WTC11 (cell line): ENCODE measurements at places on chromosomes 3 and 15. TPM values are rescaled to one million over a fixed set of nuclear protein-coding genes. Genes with fewer than 3 reads are reported as not detected.
A peak's percentile ranks its signal among the peaks of the same experiment; 100 is the strongest.

The DNAH12 gene
- 0.02 TPM in 1 of 3 replicates, not detected in the others for total RNA-seq

The SPTSSB gene
- 14.1 to 17.8 TPM (median 15.7 TPM) in 3 replicates for total RNA-seq

The OR5H6 gene
- not detected in 3 replicates for total RNA-seq

The ZBTB47 gene
- 5.2 to 5.9 TPM (median 5.6 TPM) in 3 replicates for total RNA-seq

The XPC gene
- 31.7 to 34.9 TPM (median 32.6 TPM) in 3 replicates for total RNA-seq

The PCLAF gene
- 27.2 to 41.6 TPM (median 41.5 TPM) in 3 replicates for total RNA-seq

The ZNF106 gene
- total RNA-seq, result 54.5 to 59.4 TPM (median 58.2 TPM) in 3 replicates

- H3K4me1 ChIP-seq, result peaks cover 16% of the 10 kb centered on the region
- H3K27ac ChIP-seq, result no peak overlapping the region
- no peaks in the 10 kb centered on the region for H3K27me3 ChIP-seq
- no peaks in the 10 kb centered on the region for H3K36me3 ChIP-seq
- DNase-seq, result no peak
- no peak overlapping the region for H3K4me3 ChIP-seq
Observed at GRCh38 chr3:105835606-105836005, 33.2 kb downstream of the CBLB start.

GRCh38 chr15:31932576-31932975 lies 97.7 kb upstream of the CHRNA7 start:
- no peak overlapping the region for H3K4me3 ChIP-seq
- peaks cover 10% of the 10 kb centered on the region for H3K4me1 ChIP-seq
- H3K27me3 ChIP-seq, result no peaks in the 10 kb centered on the region
- no peak overlapping the region; the same call in 1 of the 2 replicates for H3K27ac ChIP-seq

- no peak overlapping the region for H3K4me3 ChIP-seq
- no peaks in the 10 kb centered on the region for H3K27me3 ChIP-seq
- H3K36me3 ChIP-seq, result no peaks in the 10 kb centered on the region
- no peak overlapping the region for H3K27ac ChIP-seq
- no peak for DNase-seq
Observed at GRCh38 chr15:27133249-27133648, 162.3 kb downstream of the GABRG3 start.

- peaks cover 7% of the 10 kb centered on the region for H3K4me1 ChIP-seq
- peaks cover 16% of the 10 kb centered on the region for H3K27me3 ChIP-seq
- no peak overlapping the region for H3K27ac ChIP-seq
- no peak for DNase-seq
- H3K36me3 ChIP-seq, result no peaks in the 10 kb centered on the region
Observed at GRCh38 chr3:14633417-14633816, 18.1 kb upstream of the CCDC174 start.

DNA sequence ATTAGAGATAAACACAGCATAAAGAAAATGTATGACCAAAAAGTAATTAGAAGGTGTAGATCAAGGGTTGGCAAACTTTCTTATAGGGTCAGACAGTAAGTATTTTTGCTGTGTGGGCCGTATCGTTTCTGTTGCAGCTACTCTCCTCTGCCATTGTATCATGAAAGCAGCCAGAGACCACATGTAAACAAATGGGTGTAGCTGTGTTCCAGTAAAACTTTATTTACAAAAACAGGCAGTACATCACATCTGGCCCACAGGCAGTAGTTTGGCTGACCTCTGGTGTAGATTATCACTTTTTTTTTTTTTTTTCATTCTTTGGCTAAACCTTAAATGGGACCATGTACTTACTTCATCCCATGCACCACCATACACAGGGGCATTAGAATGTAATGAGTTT lies 190.8 kb downstream of the MBNL1 start:
- peaks cover 6% of the 10 kb centered on the region for H3K4me1 ChIP-seq
- peaks cover 10% of the 10 kb centered on the region for H3K36me3 ChIP-seq
- H3K4me3 ChIP-seq, result no peak overlapping the region

GRCh38 chr3:150905746-150906145 lies 507 bp upstream of the MINDY4B start:
- no peaks in the 10 kb centered on the region for H3K36me3 ChIP-seq
- no peaks in the 10 kb centered on the region for H3K27me3 ChIP-seq
- H3K4me3 ChIP-seq, result no peak overlapping the region
- no peak overlapping the region for H3K27ac ChIP-seq
- DNase-seq, result no peak

DNA sequence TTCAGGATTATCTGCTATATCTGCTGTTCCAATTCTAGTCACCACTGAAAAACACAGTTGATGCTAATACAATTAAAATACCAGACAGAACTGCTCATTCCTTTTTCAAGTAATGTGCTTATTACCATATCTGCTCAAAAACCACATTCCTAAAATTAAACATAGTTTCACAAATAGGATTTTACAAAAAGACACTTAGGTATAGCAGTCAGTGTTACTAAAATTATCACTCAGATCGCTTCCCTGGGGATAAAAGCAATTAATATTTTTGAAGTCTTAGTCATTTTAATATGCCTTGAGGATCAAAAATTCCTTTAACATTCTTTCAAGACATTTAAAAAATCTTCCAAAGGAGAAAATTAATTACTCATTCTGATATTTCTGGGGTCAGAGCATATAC lies 71.5 kb downstream of the RAD18 start:
- H3K4me1 ChIP-seq, result peaks cover 3% of the 10 kb centered on the region; the same call in 1 of the 2 replicates
- no peak overlapping the region for H3K27ac ChIP-seq
- no peak overlapping the region for H3K4me3 ChIP-seq

DNA sequence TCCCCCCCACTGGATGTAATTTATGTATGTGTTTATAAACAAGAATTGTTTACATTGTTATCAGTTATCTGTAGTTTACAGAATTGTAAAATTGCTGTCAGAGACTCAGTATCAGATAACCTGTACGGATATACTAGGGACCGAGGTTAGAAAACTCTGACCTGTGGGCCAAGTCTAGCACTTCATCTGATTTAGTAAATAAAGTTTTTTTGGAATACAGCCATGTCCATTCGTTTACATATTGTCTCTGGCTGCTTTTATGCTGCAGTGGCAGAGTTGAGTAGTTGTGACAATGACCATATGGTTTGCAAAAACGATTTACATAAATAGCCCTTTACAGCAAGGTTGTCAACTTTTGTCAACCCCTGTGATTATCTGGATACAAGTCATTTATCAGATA lies 52.6 kb downstream of the LRRC28 start:
- H3K27me3 ChIP-seq, result no peaks in the 10 kb centered on the region
- H3K36me3 ChIP-seq, result no peaks in the 10 kb centered on the region
- no peak for DNase-seq
- H3K4me3 ChIP-seq, result no peak overlapping the region

DNA sequence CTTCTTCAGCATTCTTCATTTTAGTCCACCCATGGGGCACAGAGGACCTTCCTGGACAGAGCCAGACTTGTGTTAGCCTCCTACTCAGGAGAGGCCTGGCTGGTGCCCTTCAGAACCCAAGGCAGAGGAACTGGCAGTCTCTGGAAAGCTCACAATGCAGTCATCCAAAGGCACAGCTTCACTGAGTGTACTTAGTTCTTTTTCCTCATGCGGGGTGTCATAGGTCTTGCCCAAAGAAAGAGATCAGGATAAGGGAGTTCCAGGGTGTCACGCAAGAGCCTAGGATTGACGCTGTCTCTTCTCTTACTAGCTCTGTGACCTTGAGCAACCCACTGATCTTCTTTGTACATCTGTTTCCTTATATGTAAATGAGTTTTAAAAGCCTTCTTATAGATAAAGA lies 58.7 kb downstream of the CD200 start:
- no peaks in the 10 kb centered on the region for H3K27me3 ChIP-seq
- no peak for DNase-seq
- peaks cover 58% of the 10 kb centered on the region for H3K4me1 ChIP-seq
- peak overlapping the region; percentile 98 for H3K27ac ChIP-seq
- H3K36me3 ChIP-seq, result peaks cover 21% of the 10 kb centered on the region
- no peak overlapping the region for H3K4me3 ChIP-seq

DNA sequence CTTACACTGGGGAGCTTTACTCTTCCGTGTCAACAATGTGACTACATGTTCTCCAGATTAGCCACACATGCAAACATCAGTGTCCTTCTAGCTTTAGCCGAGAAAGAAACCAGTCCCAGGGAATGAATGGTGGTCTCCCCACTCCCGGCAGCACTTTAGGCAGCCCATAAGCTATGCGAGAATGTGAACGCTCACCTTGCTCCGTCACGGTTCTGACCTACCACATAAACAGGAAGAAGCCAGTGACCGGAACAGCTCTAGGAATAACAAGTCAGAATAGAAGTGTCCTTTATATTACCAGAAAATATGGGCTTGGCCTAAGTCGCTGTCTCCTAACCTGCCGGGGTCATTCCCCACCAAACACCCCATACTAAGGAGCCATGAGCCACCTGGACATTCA lies 98.0 kb upstream of the ABHD17C start:
- H3K4me1 ChIP-seq, result no peaks in the 10 kb centered on the region; the same call in 1 of the 2 replicates
- H3K27ac ChIP-seq, result no peak overlapping the region
- no peak overlapping the region for H3K4me3 ChIP-seq

DNA sequence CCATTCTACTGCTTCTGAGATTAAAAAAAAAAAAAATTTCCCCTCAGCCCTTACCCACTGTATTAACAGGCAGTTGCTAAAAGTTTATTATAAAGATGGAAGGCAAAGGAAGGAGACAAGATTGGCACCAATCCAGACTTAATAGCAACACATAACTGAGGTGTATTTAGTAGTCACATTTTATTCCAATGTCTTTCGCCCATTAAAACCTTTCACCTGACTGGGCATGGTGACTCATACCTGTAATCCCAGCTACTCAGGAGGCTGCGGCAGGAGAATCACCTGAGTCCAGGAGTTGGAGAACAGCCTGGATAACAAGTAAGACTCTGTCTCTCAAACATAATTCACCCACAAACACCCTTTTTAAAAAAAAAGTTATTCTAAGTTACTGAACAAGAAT lies 4.4 kb downstream of the ACAP2 start:
- H3K4me3 ChIP-seq, result no peak overlapping the region
- no peaks in the 10 kb centered on the region for H3K27me3 ChIP-seq
- no peak overlapping the region for H3K27ac ChIP-seq
- H3K4me1 ChIP-seq, result peaks cover 22% of the 10 kb centered on the region
- no peaks in the 10 kb centered on the region for H3K36me3 ChIP-seq
- DNase-seq, result no peak

DNA sequence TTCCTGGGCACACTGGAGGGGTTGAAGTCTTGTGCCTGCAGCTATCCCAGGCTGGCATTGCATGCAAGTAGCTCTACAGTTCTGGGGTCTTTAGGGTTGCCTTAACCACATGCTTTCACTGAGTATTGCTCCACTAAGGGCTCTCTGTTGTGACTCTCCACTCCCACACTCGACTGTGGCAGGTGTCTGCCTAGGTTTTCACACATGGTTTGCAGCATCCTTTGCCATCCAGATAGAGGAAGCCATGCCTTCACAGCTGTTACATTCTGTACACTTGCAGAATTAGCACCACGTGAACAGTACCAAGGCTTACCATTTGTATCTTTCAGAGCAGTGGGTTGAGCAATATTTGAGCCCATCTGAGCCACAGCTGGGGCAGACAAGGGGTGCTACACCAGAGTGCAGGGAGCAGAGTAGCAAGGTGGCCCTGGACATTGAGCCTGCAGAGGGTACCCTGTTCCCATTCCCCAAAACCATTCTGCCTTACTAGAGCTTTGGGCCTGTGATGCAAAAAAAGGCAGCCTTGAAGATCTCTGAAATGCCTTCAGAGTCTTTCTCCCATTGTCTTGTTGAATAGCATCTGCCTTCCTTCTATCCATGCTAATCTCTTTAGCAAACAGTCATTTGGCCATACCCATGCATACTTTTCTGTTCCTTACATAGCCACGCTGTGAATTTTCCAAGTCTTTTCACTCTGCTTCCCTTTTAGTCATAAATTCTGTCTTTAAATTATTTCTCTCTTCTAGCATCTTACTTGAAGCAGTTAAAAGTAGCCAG lies 95.2 kb upstream of the PLCL2 start:
- peaks cover 57% of the 10 kb centered on the region for H3K4me1 ChIP-seq
- H3K4me3 ChIP-seq, result no peak overlapping the region
- peaks cover 26% of the 10 kb centered on the region for H3K36me3 ChIP-seq
- peaks cover 4% of the 10 kb centered on the region for H3K27me3 ChIP-seq
- no peak for DNase-seq

GRCh38 chr15:35514759-35515158 lies 31.2 kb downstream of the DPH6 start:
- no peaks in the 10 kb centered on the region for H3K27me3 ChIP-seq
- H3K4me1 ChIP-seq, result peaks cover 21% of the 10 kb centered on the region
- DNase-seq, result no peak
- no peaks in the 10 kb centered on the region for H3K36me3 ChIP-seq
- no peak overlapping the region for H3K27ac ChIP-seq

DNA sequence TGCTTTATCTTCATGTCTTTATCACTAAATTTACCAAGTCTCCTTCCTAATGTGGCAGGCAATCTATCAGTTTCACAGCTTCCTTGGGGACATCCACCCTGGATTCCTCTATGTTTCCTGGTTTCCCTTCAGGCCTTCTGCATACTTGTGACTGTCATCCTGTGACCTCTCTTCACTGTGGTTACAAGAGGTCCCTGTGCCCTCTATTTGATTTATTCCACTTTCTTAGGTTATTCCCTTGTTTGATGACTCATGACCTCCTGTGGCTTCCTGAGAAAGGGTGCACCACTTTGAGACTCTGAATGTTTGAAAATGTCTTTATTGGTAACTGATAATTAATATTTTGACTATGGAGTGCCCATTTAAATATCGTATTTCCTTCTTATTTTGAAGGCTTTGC lies 60.5 kb upstream of the KY start:
- peaks cover 2% of the 10 kb centered on the region; the same call in 1 of the 2 replicates for H3K27me3 ChIP-seq
- no peaks in the 10 kb centered on the region for H3K4me1 ChIP-seq
- H3K4me3 ChIP-seq, result no peak overlapping the region

- no peak for DNase-seq
- peaks cover 22% of the 10 kb centered on the region for H3K36me3 ChIP-seq
- H3K27ac ChIP-seq, result peak overlapping the region; percentile 76; the same call in 1 of the 2 replicates
- peaks cover 54% of the 10 kb centered on the region for H3K4me1 ChIP-seq
Observed at GRCh38 chr15:66389859-66390381, 3.2 kb downstream of the MAP2K1 start.

DNA sequence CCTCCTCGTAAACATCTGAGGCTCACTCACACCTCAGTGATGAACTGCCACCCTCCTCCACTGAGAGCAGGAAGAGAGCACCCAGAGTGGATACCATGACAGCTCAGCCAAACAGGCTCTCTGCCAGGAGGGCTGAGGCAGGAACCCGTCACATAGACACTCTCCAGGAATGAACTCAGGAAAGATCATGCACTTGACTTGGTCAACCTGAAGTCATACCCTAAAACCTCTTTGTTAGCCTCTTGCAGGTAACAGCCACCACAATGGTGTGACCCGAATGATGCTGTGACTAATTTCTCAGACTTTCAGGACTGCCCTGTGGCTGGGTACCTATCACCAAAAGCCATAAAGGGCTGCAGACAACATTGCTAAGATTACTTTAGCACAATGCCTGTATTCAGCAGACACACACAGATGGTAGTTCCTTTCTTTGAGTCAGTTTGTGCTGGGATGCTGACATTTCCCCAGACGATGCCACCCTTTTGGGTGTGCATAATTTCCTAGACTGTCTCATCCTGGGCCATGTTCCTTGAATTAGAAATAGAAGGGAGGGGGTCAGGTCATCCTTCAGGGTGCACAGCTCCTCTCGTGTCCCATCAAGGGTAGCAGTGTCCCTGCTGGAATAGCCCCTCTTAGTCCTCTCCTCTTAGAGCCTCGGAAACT lies 30.3 kb downstream of the CX3CR1 start:
- H3K27ac ChIP-seq, result no peak overlapping the region
- H3K27me3 ChIP-seq, result no peaks in the 10 kb centered on the region
- H3K36me3 ChIP-seq, result no peaks in the 10 kb centered on the region
- H3K4me1 ChIP-seq, result no peaks in the 10 kb centered on the region
